ENCODE measurements at places on chromosomes 6 and 20.

- no peak for DNase-seq
Observed at GRCh38 chr20:49727478-49727877, 13.8 kb upstream of the B4GALT5 start.

GRCh38 chr20:9218531-9218961 lies 149.7 kb downstream of the PLCB4 start:
- DNase-seq, result no peak

GRCh38 chr6:32816746-32817204 lies at the start of gene HLA-DOB:
HLA-DOB (minus strand) TSS chr6:32817002; CDS start chr6:32816951, 51 bp downstream.
- DNase-seq, result no peak

GRCh38 chr6:128847431-128848210 lies 35.3 kb upstream of the LAMA2 start:
- DNase-seq, result no peak

DNA sequence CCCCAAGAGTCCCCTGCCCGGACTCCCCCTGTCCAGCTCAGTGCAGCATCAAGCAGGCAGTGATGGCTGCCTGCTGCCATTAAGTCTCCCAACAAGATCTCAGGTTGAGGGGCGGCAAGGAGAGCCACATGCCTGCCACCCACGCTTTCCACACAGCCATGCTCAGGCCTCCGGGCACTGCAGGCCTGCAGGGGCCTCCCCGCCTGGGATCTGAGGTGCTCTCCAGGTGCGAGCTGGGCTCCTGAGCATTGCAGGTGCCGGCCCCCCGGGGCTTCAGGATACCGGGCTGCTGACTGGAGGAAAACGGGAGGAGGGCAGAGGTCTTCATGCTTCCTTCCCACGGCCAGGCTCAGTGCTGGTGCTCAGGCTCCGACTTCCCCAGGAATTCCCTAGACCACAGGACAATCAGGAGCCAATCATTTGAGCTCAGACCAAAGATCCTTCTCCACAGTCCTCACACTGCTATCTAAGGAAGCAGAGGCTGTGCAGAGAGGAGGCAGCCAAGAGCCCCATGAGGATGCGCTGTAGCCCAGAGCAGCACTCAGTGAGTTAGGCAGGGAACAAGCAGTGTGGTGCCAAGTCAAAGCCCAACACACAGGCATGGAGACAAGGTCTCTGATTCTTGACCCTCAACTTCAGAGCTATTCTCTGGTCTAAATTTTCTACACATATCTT lies 52.7 kb downstream of the PYGB start:
- DNase-seq, result no peak

DNA sequence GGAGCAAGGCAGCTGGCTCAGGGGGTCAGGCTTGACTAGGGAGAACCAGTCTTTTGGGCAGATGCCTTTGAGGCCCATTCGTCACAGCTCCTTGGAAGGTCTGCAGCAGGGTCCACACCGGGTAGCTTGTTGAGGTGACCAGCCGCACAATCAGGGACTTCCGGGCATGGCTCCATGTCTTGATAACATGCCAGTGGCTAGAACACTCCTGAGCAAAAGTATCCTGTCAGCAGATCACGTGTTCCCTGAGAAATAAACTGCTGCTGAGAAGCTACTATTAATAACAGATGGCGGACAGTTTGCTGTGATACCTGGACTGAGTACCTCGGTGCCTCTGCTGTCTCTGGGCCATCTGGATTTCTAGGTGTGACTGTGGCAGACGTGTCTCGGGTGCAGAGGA lies 235.9 kb downstream of the PRKN start:
- DNase-seq, result no peak

DNA sequence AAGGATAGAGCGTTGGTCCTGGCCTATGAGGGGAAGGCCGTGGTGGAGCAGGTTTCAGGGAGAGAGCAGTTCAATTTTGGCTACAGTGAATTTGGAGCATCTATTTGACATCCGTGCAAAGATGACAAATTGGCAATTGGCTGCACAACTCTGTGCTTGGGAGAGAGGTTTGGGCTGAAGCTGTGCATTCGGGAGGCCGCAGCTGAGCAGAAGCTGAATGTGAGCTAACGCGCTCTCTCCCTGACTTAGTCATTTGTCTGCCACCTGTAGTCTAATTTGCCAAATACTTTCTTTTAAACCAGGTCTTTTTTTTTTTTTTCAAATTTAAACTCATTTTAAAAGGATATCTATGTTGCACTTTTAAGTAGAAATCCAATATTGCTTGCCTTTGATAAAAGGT lies 78.8 kb downstream of the PHACTR3 start:
- DNase-seq, result no peak

GRCh38 chr6:132300323-132300949 lies 100.8 kb downstream of the MOXD1 start:
- no peak for DNase-seq

- no peak for DNase-seq
Observed at GRCh38 chr6:17768881-17769280, 62.2 kb upstream of the NUP153 start.

- no peak for DNase-seq
Observed at GRCh38 chr6:41488433-41489119, 57.6 kb upstream of the FOXP4 start.

- no peak for DNase-seq
Observed at GRCh38 chr6:34928220-34928619, 39.2 kb downstream of the ANKS1A start.

DNA sequence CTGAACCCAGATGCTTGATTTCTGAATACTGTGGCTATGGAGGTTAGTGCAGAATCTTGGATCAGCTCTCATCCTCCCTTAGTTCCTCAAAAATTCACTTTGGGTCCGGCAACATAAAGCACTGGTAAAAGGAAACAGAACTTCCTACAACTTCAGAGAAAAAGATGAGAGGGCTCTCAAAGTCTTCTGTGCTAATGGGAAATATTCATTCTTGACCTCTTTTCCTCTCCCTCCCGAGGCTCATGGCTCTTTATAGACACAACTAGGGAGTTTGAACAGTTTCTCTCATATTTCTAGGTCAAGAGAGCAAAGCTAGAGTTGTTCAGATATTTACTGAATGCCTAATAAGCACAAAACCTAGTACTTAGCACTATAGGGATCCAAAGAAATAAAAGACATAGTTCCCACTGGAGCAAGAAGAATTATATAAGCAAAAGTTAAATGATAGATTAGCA lies 124.1 kb upstream of the TCF21 start:
- DNase-seq, result no peak

GRCh38 chr20:17320456-17320855 lies 93.6 kb downstream of the PCSK2 start:
- DNase-seq, result no peak

DNA sequence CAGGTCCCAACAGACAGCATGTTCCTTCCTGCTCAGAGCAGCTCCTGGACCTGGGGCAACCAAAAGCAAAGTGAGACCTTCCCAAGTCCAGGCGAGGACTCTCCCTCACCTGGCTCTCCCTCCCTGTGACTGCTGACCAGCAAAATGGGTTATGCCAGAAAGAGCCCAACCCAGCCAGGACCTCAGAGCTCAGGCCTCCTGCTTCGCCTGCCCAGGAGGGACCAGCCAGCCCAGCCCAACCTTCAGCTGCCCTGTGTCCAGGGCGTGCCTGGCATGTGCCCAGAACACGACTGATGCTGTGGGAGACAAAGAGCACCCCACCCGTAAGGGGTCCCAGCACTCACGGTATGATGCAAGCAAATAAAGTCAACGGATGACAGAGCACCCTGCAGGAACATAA lies 74.0 kb upstream of the CST7 start:
- DNase-seq, result no peak

DNA sequence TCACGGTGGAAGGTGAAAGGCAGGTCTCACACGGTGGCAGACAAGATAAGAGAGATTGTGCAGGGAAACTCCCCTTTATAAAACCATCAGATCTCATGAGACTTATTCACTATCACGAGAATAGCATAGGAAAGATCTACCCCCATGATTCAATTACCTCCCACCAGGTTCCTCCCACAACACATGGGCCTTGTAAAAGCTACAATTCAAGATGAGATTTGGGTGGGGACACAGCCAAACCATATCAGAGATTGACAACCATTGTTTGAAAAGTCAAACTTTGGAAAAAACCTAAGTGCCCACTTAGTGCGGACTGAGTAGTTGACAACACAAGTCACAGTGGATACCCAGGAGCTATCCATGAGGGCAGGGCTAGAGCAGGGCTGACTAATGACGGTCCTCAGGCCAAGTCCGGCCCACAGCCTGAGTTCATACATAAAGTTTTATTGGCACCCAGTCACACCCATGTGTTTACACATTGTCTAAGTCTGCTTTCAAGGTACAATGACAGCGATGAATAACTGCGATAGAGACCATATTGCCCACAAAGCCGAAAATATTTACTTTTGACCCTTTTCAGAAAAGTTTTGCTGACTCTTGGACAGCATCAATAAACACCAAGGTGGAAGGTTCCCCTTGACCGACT lies 33.8 kb upstream of the PMEPA1 start:
- no peak for DNase-seq

GRCh38 chr6:156639009-156639721 lies 138.0 kb upstream of the ARID1B start:
- no peak for DNase-seq

Measured in stimulated activated CD8-positive, alpha-beta memory T cell treated with anti-CD3 and anti-CD28 coated beads, Interleukin-7, amount 100 ng/mL, for 24 hours (primary cell).